ENCODE measurements at places on chromosomes 2 and 18.

DNA sequence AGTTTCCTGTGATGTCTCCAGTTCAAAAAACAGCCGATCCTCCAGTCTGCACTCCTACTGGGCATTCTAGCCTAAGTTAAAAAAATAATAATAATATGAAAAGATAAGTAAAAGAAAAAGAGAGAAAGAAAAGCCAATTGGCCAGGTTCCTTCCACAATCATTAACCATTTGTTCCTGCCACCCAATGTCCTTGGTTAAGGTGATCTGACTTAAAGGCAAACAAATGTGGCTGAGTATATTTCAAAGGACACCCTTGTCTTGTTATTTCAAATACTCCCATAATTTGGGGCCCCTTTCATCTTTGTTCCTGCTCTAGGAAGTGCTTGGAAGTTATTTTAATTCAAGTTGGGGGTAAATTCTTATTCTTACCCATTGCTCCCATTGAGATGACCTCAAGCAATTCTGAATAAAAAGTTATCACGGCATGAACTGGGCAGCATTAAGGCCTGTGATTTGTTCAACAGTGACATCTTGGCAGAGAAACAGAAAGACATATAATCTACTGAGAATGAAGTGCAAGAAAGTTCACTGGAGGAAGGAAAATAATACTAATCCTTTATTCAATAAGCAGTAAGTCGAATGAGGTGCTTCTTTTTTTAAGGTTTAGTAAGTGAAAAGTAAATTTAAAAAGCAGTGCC, 1054.5 kb upstream of the FANCL start:
- DNase-seq, result no peak

GRCh38 chr2:10449486-10449831, 1.3 kb upstream of the ODC1 start:
- no peak for DNase-seq

GRCh38 chr2:27370026-27370815, at the start of the genes EIF2B4 and SNX17:
Gene EIF2B4 (minus strand): TSS chr2:27370338. CDS start chr2:27370314, 24 bp downstream.
Gene SNX17 (plus strand): TSS chr2:27370616. CDS start chr2:27370744, 128 bp downstream.
- peak; percentile 98 for DNase-seq

GRCh38 chr2:174120346-174120745, 128.0 kb downstream of the OLA1 start:
- peak; percentile 1 for DNase-seq

DNA sequence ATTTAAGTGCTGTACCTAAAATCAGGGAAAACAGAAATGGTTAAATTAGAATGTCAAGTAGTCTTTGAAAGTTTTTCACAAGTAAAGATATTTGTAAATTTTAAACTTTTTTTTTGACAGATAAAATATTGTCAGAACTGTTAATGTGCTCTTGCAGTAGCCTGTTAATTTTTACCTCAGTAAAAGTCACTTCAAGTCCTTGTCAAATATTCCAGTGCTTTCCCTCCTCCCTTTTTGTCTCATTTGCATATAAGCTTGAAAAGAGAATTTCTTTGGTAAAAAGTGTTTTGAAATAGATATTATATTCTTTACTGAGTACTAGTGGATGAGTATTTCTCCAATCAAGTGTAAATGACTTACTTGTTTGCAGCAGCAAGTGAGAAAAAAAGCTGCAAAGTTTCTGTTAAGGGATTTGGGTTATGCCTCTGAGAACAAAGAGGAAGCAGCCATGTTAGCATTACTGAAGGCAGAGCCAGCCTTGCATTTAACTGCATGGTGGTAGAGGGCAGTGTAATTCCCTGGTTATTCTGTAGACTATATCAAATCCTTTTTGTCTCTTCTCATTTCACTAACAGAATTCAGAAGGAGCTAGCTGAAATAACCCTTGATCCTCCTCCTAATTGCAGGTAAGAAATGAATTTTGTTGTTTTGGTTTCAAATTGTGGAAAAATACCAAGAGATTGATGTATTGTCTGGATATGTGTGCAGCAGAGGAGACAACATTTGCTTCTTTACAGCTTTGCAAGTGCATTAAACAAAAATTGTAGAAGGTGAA, 3.2 kb downstream of the UBE2E3 start:
- no peak for DNase-seq

GRCh38 chr2:190408538-190409271, 550 bp downstream of the MFSD6 start:
- peak; percentile 51 for DNase-seq

DNA sequence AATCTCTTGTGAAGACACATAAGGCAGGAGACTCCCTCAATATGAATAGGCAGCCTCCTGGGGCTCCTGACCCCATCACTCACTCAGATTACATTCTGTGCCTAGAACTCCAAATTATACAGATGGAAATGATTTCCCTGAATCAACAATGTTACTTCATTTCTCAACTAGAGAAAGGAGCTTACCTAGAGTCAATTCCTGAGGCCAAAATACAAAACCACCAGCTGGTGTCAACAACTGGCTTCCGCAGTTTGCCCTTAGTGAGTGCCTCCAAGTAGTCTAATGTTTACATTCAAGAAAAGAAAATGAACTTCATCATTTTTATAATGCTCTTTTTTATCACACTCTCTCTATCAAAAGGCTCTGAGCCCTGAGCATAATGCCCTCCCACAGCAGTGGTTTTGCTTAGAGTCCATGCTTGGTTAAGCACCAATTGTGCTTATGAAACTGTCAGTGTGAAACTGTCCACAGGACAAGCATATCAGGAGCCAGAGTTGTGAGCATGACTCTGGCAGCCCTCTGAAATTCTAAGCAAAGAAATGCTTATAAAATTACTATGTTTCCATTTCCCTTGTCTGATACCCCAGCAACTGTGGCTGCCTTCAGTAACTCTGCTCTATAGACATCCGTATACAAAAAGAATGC, 305.7 kb upstream of the PKDCC start:
- DNase-seq, result no peak

DNA sequence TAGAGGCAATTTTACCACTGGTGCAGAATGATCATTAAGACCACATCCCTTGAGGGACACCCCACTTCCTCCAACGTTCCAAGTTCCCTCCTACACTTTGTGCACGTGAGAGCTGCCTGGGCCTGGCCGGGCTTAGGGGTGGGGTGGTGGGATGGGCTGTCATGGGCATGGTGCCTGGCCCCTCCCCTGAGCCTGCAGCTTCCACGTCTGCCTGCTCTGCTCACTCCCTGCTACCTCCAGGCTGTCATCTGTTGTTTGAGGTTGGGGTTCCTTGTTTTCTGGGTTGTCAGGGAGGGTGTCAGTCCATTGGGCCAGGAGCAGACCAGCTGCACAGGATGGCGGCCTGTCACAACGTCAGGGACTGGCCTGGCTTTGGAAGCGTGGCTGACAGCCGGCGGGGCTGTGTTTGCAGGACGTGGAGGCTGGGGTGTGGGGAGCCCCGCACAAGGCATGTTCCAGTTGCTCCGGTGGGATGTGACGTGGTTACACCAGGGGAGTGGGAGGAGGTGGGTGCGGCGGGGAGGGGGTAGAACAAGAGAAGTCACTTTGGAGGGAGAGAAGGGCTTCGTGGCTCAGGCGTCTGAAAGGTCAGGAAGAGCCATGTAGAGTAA, 72.3 kb downstream of the RTP5 start:
- DNase-seq, result no peak

DNA sequence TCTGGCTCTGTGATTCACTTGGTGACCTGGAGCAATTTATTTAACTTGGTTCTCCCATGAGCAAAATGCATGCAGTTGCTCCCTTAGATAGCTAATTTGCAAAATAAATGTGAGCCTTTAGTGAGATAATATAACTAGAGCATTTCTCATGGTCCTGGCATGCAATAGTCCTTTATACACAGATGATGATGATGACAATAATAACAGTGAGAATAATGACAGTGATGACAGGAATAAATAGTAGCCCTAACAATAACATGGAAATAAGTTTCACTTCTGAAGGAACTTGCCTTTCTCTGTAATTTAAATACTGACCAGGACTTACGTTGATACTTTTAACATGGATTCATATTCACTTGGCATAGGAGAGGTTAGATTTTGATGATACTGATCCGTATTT, 49.2 kb downstream of the LPIN1 start:
- DNase-seq, result no peak

GRCh38 chr2:54773233-54773632, 49.8 kb downstream of the EML6 start:
- no peak for DNase-seq

GRCh38 chr2:110766291-110766690, 33.9 kb downstream of the ACOXL start:
- no peak for DNase-seq

DNA sequence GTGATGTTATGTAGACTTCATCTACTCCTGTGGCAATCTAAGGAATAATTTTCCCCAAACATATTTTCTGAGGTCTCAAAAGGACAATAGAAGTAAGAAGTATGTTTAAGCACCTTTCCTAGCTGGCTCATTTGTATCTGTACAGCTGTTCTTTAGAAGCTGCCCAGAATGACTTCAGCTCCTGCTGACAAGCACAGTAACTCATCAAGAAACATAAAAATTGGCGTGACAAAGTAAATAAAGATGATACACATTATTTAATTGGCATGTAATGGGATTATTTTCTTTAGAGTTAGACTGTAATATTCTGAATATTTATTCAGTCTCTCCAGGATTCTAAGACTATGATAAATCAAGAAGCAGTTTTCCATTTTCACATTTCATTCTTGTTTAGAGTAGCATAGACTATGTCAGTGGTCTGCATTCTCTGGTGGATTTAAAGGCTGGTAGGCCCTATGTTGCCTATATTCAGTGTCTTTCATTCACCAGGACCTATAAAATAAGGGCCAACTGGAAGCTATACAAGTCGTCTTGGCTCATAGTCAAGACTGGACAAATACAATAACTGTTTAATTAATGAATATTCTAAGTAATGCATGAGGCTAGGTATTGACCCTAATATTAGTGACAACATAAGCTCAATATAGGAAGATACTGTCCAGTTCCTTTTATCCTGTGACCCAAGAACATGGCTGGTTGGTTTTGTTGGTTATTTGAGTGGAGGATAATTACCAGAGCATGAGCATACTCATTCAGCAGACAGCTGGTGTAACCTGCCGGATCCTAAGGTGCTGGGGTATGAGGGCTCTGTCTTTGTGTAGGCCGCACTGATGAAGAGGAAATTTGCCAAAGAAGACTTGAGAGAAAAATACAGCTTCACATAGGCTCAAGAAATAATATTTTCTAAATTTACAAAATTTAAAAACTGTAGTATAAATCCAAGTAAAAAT, 107.0 kb downstream of the PDE1A start:
- DNase-seq, result no peak

GRCh38 chr2:229888031-229888430, 33.8 kb downstream of the TRIP12 start:
- no peak for DNase-seq

- no peak for DNase-seq
Observed at GRCh38 chr2:70095720-70096670, 8.7 kb downstream of the PCBP1 start.

DNA sequence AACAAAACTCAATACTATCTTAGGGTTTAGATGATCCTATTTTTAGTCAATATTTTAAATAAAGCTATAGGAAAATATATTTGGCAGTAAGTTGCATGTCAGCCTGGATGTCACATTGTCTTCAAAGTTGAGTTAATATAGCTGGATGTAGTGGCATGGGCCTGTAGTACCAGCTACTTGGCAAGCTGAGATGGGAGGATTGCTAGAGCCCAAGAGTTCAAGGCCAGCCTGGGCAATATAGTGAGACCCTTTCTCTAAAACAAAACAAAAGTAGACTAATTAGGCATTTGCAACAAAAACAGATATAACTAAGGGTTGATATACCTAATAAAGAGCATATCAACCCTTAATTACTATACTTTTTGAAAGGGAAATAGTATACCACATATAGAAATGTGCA, 254.6 kb upstream of the KCNJ3 start:
- DNase-seq, result no peak

DNA sequence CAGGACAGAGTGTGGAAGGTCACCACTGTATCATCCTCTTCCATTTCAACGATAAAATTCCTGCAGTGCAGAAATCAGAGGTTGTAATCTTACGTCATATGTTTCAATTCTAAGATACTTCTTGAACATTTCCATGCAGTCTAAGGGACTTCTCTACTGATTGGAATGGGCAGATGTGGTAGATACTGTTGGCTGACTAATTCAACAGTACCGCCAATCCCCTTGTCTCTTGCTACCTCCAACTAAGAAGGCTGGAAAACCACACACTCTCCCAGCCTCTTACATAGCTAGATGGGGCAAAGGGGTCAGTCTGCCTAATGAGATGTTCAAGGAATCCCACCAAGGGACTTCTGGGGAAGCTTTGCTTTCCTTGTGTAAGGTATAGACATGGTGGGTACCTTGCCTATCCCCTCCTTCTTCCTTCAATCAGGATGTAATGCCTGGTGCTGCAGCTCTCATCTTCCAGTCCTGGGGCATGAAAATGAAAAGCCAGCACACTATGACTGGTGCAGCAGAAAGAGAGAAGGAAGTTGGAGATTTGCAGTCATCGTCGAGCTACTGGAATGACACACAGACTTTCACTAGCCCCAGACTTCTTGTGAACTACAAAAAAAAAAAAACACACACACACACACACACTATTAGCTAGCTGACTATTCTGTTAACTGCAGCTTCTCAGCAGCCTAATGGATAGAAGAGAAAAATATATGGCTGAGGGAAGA, 84.1 kb downstream of the ALPK2 start:
- no peak for DNase-seq

GRCh38 chr2:43333656-43334144, 107.3 kb upstream of the ZFP36L2 start:
- no peak for DNase-seq

GRCh38 chr2:126645211-126645618, 10.7 kb upstream of the GYPC start:
- DNase-seq, result no peak

DNA sequence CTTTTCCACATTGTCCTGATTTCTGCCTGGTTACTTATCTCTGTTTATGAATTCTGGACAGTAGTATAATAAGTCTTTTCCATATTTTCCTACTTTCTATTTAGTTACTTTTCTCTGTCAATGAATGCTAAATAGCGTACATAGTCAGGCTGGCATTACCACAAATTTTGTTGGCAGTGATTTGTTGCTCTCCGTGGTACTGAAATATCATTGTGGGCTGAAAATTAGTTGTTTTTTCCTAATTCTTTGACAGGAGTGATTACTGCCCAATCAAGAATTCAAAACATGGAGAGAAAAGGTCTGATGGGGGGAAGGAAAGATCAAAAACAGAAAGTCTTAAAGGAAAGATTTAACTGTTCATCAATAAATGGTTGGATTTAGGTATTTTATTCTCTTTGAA, 7.7 kb upstream of the GALNT13 start:
- no peak for DNase-seq

GRCh38 chr2:120798567-120799247, 63.0 kb downstream of the GLI2 start:
- DNase-seq, result no peak

GRCh38 chr2:133504566-133505505, 63.4 kb downstream of the NCKAP5 start:
- DNase-seq, result no peak

DNA sequence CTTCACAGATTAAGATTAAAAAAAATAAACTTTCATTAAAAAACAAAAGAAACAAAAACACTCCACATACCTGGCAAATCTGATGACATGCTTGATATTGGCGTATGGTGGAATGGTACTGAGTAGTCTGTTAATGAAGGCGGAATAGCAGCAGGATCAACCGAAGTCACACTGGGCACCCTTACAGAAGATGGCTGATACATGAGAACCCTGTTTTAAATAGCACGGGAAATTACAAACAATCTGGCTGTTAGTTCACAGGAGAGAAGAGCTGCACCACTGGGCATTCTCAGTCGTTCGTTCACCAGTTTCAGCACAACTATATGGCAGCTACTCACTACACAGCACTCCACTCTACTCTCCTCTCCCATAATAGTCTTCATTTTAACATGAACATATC, 64.0 kb upstream of the ST8SIA5 start:
- DNase-seq, result no peak

- DNase-seq, result no peak
Observed at GRCh38 chr18:24160086-24160485, 21.2 kb downstream of the CABYR start.

- DNase-seq, result no peak
Observed at GRCh38 chr2:170822290-170823087, 5.8 kb downstream of the GAD1 start.
